ENCODE measurements at places on chromosomes 11 and 22.

DNA sequence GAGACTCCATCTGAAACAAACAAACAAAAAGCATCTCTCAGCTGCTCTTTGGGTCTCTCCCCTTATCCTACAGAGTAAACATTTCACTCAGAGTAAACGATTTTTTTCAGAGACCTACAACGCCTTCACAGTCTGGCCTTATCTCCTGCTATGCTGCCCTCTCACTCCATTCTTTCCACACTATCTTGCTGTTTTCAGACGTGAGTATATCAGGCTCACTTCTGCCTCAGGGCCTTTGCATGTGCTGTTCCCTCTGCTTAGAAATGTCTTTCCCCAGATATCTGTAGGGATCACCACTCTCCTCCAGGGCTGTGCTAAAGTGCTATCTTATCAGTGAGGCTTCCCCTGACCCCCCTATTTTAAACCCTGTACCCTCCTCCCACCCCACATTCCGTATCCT lies 6.5 kb downstream of the RIBC2 start:
- DNase-seq: no peak

- no peak for DNase-seq
Measured at GRCh38 chr11:45644981-45645889, 20.2 kb downstream of the CHST1 start.

- DNase-seq: no peak
Measured at GRCh38 chr22:23199159-23199558, 18.9 kb downstream of the BCR start.

DNA sequence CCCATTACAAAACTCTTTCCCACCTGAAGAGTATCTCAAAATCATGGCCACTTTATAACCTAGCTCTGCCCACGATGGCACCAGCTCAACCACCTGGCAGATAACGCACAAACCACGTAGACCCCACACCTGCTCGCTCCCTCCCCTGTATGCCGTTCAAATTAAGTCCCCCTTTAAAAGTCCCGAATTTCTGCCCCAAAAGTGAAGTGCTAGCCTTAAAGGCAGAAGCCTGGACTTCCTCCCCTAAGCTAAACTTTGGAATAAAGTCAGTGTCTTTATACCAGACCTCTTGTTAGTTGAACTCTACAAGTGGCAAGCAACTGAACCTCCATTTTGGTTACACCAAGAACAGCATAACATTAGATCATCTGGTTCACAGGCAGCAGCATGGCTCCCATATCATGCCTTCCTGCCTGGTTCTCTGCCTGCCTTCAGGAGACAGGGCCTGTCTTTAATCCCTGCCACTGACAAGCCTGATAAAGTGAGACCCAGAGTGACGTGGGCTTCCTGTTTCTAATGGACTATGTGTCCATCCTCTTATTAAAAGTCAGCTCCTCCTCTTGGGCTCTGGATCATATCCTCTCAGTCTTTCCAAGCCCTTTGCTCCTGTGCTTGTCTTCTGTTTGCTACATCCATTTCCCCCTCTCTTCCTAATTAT lies 32.6 kb upstream of the NNMT start:
- no peak for DNase-seq

DNA sequence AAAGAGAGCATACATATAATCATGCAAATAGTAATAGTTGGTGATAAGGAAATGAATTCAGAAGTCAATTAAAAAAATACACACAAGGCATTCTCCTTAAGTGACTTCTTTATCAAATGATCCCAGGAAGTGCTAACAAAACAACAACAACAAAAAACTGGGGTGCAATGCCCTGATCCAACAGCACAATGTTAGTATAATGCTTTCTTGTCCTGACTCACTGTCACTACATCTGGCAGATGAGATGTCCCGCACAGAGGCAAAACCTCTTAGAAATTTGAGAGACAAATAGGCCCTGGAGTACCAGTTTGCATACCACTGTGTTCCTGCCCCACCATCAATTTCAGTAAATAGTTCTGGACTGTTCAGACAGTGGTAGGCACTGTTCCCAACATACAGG lies 11.0 kb upstream of the AMBRA1 start:
- no peak for DNase-seq

- no peak for DNase-seq
Measured at GRCh38 chr11:76592025-76592914, 78.3 kb downstream of the LRRC32 start.

DNA sequence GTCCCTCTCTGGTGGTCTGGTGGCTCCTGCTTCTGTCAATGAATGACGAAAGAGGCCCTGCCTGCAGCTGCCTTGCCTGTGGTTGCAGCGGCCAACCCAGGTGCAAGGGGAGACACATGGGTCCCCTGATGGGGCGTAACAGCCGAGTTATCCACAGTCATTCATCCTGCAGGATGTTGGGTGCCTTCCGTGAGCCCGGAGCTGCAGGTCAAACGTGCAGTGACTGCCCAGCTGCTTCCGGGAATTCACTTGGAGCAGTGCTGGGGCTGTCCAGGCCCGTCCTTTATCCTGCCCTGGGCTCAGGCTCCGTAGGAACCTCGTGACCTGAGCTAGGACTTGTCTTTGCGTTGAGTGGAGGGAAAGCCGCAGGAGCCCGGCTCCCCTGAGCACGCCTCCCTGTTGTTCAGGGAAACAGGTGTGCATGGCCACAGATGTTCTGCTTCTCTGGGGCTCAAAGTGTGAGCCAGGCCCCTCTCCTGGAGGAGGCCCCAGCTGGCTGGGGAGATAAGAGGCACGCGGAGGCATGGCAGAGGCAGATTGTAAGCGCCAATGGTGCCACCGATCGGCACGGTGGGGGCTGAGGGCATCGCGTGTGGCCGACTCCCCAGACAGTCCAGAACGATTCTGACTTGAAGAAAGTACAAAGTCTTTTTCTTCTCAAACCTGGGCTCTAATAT lies 635.4 kb downstream of the BRD1 start:
- no peak for DNase-seq

DNA sequence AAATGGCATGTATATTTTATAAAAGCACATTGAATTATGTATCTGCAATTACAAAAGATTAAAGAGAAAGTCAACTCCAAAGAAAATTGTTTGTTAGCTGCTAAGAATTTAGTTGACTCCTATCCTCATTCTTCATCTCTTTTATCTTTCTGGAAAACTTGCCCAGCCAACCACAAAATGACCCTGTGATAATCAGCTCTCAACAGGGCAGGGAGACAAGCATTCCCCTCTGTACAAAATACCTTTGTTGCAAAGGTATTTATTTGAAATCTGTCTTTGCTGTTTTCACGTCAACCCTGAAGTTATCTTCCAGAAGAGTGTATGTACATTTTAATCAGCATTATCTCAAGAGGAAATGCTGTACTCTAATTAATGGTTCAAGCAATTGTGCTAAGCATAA lies 191.1 kb upstream of the DDI1 start:
- DNase-seq: no peak

DNA sequence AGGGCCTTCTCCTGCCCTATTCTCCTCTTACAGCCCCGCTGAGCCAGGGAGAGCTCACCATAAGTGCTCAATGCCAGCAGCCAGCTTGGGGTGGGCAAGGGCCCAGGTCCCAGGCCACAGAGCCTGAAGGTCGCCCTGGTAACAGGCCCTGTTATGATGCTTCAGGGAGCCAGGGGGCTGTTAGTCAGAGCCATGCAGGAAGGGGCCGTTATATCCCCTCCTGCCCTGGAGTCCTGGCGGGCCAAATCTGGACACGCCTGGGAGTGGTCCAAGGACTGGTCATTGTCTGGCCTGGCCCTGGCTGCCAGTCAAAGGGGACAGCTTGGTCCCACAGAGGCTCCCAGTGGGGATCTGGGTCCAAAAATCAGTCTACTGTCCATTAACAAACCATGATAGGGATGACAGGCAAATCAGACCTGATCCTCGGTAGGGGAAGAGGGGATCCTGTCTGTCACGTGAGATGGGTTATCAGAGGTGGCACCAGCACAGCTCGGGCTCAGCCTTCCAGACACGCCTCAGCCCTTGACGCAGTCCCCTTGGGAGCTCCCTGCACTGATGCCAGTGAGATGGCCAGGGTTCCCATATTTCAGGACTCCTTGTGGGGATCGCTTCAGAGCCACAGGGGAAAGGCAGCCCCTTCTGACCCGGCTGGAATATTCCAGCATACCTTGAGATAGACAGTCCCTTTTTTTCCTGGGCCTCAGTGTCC lies 55.9 kb downstream of the LRRC32 start:
- DNase-seq: no peak

- no peak for DNase-seq
Measured at GRCh38 chr11:32069361-32070058, 21.4 kb upstream of the RCN1 start.

- no peak for DNase-seq
Measured at GRCh38 chr11:130827451-130828377, 88.6 kb downstream of the SNX19 start.

- DNase-seq: peak; percentile 23
Measured at GRCh38 chr11:2943711-2944118, 14.5 kb upstream of the PHLDA2 start.

DNA sequence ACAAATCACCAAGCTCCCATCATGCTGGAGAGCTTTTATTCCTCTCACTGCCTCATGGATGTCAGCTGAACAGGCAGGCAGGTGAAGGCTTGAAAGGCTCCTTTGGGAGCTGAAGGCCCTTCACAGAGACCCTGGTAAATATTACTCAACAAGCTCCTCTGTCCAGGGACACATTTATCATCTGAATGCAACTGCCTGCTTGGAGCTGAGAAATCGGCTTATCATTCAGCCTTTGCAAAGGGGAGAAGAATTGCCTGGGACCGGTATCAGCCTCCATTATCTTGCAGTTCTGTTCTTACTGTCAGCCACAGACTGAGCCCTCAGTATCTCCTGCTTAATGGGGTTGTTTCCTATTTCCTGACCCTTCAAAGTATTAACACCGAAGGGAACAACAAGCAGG lies 113.8 kb upstream of the PITPNB start:
- DNase-seq: no peak

GRCh38 chr22:30324014-30324730 lies 2.6 kb downstream of the TBC1D10A start:
- no peak for DNase-seq

DNA sequence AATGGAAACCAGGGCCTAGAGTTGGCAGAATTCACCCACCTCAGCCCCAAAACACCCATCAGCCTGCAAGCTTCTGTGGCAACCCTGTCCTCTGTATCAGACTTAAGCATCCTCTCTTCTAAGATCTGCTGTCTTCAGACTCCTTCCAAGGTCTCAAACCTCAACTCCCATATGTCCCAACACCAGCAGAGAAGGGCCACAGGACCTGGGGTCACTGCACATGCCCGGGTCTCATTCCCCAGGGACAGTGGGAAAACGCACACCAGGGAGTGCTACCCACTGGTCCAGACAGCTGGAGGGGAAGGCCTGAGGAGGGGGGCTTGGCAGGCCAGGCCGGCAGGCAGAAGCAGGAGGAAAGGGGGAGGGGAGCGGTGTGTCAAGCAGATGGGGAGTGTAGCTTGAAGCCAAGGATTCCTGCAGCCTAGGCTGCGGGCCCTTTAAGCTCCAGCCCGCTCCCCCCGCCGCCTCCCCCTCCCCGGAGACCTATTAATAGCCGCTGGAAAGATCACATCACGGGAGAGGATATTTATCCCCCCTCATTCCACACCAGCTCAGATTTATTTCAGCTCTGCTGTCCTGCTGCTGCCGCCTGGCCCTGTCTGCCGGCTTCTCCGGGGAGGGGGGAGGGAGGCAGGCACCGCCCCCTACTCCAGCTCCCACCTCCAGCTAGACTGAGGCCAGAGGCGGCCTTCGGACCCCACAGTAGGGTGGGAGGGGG lies 16.7 kb downstream of the BCL9L start:
- DNase-seq: peak; percentile 44

- DNase-seq: no peak
Measured at GRCh38 chr11:67510023-67510345, 2.0 kb upstream of the CDK2AP2 start.

DNA sequence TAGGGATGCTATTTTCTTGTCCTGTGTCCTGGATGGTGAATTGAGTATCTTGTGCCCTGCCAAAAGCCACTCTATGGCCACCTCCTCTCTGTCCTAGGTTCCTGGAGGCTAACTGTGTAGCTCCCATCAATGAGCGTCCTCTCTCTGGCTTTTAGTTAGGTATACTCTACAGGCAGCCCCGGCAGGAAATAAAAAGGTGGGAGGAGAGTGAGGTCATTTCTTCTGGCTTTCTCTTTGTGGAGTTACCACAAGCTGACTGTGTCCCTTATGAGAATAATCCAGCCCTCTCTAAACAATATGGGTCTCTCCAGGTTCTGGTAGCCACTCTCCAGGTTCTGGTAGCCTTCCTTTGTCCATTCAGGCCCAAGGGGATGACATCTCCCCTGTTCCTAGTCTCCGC lies 11.7 kb upstream of the ASPHD2 start:
- no peak for DNase-seq

DNA sequence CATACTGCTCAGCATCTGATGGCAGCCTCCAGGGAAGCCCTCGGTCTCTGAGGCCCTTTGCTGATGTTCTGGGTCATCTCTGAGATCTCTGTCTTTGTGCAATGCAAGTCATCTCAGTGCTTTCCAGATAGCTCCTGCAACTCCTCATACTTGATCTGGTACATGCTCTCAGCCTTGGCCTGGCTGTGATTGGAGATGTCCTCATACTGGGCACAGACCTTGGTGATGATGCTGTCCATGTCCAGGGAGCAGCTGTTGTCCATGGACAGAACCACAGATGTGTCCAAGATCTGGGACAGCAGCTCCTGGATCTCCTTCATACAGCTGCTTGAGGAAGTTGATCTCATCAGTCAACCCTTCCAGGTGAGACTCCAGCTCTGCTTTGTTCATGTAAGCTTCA lies 69.1 kb downstream of the SIK2 start:
- no peak for DNase-seq

DNA sequence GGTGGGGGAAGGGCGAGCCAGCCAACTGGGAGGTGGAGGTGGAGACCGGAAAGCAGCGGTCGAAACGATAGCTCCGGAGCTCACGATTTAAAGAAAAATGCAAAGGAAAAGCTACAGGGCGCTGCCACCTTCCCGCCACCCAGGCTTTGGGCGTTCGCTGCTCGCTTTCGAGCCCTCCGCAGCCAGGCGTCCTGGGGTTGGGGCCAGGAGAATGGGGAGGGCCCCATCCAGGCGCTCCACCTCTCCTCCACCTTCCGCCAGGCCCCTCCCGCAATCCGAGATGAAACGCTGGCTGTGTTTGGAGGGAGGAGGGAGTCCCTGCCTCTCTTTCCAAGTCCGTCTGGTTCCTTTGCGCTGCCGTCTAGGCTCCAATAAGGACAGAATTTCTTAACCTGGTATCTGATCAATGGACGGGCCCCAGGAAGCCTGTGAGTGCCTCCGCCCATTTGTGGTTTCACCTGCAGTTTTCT lies 483 bp upstream of the ABTB2 start:
- DNase-seq: peak; percentile 80

DNA sequence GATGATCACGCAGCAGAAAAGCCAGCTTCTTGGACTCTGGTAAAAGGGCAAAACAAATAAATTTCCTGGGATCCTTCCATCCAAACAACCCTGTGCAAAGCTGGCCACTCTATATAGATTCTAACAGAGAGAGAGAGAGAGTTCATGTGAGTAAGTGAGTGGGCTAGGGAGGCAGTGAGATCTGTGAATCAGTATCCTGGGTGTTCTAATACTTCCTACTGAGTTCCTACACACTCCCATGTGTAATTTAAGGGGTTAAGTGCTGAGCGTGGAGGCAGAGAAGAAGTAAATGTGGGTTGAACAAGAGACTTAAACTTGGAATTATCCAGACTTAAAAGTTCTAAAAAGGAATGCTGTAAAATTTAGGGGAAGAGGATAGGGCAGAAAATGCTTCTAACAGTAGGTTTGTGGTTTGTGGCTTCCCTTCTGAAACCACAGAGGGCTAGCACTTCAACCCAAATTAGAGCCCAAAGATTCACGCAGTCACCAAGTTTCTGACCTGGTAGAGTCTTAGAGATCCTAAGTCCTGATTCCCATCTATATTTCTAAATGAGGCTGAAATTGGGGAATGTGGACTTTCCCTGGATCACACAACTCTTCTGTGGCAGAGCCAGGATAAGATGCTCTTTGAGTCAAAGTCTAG lies 413.9 kb downstream of the TENM4 start:
- no peak for DNase-seq
